Activated T-cell treated with anti-CD3 and anti-CD28 coated beads, Interleukin-2, amount 50 U/mL, for 24 hours (primary cell): ENCODE measurements at places on chromosomes 2 and 18.

- no peak for DNase-seq
Measured at GRCh38 chr18:7924616-7925015, 357.5 kb downstream of the PTPRM start.

DNA sequence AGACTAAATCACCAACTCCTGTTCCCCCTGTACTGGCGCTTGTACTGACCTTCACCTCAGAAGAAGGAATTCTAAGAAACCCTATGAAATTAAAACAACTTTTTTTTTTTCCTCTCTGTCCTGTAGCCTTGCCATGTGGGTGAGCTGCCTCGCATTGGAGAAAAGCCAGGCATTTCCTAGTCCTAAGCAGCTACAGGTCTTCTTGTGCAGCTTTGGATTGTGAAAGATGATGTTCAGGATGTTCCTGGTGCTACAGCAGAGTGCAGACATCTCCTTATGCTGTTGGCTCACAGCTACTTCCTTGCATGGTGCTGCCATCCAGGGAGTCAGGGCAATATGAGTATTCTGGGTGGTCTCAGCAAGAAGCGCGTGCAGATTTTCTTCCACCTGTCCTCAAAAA lies 11.9 kb downstream of the PIK3C3 start:
- no peak for DNase-seq

- DNase-seq, result no peak
Measured at GRCh38 chr2:166671235-166671634, 177.2 kb upstream of the SCN7A start.

DNA sequence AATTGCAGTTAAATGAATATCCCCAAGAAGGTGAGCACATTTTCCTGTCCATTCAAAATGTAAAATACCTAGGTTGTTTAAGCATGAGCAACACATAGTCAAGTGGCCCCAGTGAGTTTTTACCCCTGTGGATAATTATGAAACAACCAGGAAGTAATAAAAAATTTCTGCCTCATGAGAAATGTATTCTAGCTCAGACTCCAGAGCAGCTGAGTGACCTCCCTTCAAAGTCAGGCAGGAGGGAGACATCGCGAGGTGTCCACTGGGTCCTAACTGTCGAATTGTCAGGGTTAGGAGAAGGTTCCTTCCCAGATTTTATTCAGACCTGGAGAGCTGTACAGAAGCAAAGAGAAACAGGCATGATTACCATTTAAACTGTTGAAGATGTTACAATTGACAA lies 416.6 kb upstream of the SMIM21 start:
- no peak for DNase-seq
